IPS DF 19.7 (cell line): ENCODE measurements at places on chromosomes 7 and 10.

GRCh38 chr10:26441491-26442214, 3.5 kb downstream of the APBB1IP start:
- DNase-seq, result no peak

DNA sequence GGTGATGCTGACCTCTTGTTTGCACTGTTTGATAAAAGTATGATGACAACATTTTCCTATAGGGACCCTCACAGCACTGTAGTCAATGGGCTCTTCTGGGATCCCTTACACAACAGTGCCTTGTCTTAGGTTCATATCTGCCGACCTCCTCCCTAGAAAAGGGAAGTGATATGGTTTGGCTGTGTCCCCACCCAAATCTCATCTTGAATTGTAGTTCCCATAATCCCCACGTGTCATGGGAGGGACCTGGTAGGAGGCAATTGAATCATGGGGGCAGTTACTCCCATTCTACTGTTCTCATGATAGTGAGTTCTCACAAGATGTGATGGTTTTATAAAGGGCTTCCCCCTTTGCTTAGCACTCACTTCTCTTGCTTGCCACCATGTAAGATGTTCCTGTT, 23.1 kb downstream of the ZC3HAV1 start:
- DNase-seq, result no peak

- no peak for DNase-seq
Measured at GRCh38 chr10:90075995-90076394, 374.6 kb downstream of the KIF20B start.

DNA sequence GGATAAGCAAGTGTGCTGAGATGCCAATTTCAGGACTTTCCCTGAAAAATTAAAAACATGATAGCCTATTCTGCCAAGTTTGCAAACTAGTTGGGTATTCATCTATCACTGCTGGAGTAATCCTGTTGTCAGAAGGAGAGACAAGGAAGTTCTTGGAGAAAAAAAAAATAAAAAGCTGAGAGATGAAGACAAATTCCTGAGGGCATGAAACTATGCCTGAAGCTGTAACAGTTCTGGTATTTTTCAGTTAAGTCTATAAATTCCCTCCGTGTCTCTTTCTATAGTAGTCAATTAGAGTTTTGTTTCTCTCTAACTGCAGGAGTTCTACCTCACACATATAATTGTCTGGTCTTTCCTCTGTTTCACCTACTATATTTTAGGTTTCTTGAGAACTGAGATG, 95.7 kb downstream of the DGKB start:
- no peak for DNase-seq

- no peak for DNase-seq
Measured at GRCh38 chr7:146002431-146003078, 114.0 kb upstream of the CNTNAP2 start.

DNA sequence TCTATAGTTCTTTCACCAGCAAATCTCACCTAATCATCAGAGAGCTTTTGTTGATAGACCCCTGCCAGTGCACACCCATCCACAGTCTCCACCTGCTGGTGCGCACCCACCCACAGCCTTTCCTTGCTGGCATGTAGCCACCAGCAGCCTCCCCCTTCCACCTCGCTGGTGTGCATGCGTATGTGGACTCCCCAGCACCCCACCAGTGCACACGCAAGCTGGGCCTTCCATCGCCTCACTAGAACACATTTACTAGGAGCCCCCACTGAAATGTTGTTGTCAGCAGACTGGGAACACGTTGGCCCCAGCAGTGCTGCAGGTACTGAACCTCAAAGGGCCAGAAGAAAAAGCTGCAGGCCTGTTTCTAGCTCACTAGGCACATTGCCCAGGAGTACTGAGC, 104.9 kb upstream of the ZWINT start:
- no peak for DNase-seq

DNA sequence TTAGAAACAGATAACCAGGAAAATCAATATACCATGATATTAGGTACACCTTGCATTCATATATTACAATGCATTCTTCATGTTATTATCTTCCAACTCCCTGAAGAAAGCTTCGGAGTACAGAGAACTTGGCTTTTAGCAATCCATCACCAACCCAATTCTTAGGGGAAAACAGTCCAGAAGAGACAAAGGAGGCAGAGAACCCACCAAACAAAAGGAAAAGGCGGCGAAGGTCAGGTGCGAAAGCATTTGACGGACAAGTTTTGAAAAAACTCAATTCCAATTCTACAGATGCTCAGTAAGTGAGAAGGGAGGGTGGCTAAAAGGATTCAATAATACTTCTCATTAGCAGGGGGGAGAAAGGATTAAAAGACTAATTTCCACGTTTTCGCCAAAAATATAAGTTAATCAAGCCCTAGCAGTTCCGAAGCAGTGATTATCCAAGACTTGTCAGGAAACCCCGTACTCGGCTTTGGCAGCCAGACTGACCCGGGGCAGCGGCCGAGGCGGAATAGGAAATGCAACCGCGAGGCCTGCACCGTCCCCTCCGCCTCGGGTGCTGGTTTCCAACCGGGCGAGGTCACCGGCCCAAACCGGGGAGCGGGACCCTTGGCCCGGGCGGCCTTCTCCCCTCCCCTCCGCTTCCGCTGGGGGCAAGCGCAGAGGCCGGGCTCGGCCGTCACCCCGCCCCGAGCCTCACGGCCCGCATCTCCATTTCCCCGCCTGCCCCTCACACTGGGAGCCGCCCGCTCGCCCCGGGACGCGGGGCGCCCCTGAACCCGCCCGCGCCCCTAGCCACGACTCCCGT, 747 bp downstream of the GDI2 start:
- DNase-seq, result no peak

GRCh38 chr10:89563861-89564478, 28.6 kb upstream of the SLC16A12 start:
- DNase-seq, result no peak

DNA sequence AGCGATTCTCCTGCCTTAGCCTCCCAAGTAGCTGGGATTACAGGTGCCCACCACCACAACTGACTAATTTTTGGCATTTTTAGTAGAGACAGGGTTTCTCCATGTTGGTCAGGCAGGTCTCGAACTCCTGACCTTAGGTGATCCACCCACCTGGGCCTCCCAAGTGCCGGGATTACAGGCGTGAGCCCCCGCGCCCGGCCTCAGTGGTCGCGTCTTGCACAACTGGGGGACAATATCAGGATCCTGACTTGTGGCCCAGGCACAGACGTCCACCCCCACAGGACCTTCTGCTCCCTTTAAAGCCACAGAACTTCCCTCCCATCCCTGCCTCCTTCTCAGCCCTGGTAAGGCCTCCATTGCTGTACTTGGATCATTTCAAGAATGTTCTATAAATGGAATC, 16.8 kb upstream of the LARP4B start:
- no peak for DNase-seq
